Activated T-cell treated with anti-CD3 and anti-CD28 coated beads for 1 hour (primary cell): ENCODE measurements at places on chromosomes 1 and 21.

DNA sequence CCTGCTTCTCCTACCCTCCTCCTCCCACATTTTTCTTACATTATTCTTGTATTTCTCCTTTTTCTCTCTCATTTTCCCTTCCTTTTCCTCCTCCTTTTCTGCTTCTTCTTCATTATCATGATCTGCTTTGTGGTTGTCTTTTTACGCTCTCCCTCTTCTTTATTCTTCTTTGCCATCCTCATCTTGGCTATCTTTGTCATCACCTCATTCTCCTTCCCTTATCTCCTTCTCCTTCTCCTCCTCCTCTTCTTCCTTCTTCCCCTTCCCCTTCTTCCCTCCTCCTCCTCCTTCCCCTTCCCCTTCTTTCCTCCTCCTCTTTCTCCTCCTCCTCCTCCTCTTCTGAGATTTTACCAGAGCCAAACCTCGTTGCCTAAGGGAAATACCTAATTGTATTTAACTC is 30.5 kb downstream of the RNF187 start:
- no peak for DNase-seq

- no peak for DNase-seq
Observed at GRCh38 chr1:26021647-26022403, at the start of gene EXTL1. Gene EXTL1 (plus strand): TSS chr1:26021775. CDS start chr1:26022647, 872 bp downstream.

- no peak for DNase-seq
Observed at GRCh38 chr1:51726051-51726450, 109.2 kb downstream of the OSBPL9 start.

DNA sequence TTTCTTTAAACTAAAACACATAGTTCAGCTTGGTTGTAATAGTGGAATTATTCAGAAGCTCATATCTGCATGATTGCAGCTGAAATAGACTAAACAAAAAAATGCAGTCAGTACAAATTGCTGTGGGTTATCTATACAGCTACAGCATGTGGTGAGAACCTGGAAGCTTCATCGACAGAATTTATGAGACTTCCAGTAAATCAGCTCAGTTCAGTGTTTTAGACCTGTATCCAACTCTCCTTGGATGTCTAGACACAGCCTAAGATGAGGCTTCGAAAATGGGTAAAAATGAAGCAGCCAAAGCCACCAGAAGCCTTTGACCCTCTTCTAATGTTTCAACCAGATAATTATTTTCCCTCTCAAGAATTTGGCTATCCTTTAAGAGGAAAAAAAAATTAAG is 127.1 kb upstream of the C1orf105 start:
- no peak for DNase-seq

DNA sequence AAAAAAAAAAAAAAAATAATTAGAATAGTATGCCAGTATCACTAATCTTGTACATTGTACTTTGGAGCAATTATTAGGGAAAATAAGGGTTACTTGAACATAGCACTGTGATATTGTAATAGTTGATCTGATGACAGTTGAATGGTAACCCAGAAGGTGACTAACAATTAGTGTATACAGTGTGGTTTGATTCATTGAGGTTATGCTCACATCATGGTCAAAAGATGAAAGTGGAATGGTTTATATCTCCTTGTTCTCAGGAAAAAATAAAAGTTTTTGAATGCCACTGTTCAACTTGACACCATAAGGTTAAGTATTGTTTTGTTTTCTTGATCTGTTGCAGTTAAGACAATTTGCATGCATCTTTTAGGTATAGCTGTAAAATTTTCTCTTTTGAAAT is 87.0 kb downstream of the GPR52 start:
- DNase-seq, result no peak

- DNase-seq, result no peak
Observed at GRCh38 chr1:14742181-14742980, 143.9 kb downstream of the KAZN start.

DNA sequence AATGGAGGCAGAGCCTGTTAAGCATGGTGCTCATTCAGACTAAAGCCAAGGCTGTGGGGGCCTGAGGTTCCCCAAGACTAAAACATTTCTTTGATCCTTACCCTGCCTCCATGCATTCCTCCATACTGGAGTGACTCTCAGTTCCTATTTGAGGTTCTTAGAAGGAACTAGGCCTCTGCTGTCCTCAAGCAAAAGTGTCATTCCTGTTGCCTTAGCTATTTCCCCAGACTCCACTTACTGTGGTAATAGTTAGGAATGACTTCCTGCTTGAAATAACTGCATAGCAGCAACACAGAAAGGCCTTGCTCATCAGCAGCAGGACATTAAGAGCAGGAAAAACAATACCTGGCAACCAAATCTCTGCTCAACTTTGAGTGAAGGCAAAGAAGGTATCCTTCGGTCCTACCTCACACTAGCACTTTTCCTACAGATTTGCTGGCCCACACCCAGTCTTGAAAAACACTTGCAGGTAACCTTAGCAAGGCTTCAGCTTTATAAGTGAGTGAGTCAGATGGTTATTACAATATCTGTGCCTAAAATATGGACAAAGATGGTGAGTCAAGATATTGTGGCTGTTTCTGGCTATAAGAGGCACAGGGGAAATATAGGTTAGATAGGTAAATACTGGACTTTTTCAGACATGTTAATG is 14.8 kb downstream of the LRRC41 start:
- no peak for DNase-seq

- no peak for DNase-seq
Observed at GRCh38 chr1:226353698-226354525, 44.9 kb upstream of the LIN9 start.

DNA sequence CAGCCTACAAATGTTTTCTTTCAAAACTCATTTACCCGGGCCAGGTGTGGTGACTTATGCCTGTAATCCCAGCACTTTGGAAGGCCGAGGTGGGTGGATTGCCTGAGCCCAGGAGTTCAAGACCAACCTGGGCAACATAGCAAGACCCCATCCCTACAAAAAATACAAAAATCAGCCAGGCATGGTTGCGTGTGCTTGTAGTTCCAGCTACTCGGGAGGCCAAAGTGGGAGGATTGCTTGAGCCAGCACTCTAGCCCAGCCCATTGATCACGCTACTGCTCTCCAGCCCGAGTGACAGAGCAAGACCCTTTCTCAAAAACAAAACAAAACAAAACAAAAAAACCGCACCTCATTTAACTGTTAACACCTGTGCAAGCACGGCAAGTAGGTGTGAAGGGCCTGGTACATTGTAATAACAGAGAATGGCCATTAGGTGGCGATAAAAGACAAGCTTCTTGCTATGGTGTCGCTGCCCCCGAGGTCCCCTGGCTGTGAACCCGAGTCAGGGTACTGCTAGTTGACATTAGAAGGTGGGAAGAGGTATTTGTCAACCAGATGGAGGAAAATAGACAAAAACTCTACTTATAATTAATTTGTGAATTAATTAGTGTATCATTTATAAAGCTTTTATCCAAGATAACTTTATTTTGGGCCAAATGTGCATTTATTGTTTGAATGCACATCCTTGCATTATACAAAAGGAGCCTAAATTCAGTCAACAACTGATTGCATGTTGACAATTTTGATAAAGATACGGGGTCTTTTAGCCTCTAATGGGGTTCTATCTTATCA is 66.5 kb downstream of the SH3BGR start:
- DNase-seq, result peak; percentile 15

DNA sequence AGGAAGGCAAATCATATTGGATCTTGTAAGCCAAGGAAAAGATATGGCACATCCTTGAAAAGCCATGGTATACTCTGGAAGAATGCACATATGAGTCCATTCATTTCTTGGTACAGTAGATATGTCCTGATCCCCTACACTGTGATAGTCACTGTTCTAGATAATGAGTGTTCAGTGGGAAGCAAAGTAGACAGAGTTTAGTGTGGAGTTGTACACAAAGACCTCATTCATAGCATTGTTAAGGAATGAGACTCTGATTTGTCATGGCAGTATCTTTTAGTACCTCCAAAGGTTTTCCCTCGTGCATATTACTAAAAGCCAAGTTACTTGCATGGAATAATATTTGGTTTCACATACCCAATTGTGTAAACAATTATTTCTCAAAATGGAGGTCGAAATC is 204.7 kb downstream of the NFIA start:
- DNase-seq, result no peak

DNA sequence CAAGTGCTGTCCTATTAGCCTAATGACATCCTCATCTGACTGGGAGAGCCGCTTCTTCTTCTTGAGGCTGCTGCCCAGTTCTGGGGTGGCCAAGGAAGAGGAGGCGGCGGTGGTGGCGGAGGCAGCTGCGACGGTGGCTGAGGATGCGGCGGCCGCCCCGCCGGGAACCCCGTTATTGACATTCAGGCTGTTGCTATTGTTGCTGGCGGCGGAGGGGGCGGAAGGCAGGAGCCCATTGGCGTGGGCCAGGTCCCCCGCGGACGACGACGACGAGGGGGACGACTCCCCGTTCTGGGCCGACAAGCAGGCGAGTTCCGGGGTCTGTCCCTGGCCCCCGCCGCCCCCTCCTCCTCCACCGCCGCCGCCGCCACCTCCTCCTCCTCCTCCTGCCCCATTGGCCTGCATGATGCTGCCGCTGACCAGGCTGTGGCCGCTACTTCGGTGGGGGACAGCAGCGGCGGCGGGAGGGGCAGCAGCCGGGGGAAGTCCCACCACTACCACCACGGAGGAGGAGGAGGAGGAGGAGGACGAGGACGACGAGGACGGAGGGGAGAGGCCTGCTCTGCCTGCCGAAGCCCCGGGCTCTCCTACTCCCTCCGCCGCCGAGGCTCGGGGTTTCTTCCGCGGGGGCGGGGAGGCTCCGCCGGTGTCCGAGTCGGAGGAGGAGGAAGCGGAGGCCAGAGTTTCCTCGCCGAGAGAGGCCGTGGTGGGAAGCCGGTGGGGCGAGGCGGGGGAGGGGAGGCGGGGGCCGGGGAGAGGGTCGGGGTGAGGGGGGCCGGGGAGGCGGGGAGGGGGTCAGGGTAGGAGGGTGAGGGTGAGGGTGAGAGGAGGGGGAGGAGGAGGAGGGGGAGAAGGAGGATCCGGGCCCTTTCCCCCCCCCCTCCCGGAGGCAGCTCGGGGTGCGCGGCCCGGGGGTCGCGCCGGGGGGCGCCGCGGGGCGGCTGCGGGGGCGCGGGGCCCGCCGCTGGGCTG is 610 bp downstream of the WDR26 start:
- peak; percentile 27 for DNase-seq

DNA sequence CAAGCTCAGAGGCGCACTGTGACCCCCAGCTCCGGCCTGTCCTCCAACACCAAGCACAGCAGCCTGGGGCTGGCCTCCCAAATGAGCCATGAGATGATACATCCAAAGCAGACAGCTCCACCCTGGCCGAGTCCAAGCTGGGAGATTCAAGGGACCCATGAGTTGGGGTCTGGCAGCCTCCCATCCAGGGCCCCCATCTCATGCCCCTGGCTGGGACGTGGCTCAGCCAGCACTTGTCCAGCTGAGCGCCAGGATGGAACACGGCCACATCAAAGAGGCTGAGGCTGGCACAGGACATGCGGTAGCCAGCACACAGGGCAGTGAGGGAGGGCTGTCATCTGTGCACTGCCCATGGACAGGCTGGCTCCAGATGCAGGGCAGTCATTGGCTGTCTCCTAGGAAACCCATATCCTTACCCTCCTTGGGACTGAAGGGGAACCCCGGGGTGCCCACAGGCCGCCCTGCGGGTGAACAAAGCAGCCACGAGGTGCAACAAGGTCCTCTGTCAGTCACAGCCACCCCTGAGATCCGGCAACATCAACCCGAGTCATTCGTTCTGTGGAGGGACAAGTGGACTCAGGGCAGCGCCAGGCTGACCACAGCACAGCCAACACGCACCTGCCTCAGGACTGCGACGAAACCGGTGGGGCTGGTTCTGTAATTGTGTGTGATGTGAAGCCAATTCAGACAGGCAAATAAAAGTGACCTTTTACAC is 29.1 kb downstream of the SLC19A1 start:
- no peak for DNase-seq

DNA sequence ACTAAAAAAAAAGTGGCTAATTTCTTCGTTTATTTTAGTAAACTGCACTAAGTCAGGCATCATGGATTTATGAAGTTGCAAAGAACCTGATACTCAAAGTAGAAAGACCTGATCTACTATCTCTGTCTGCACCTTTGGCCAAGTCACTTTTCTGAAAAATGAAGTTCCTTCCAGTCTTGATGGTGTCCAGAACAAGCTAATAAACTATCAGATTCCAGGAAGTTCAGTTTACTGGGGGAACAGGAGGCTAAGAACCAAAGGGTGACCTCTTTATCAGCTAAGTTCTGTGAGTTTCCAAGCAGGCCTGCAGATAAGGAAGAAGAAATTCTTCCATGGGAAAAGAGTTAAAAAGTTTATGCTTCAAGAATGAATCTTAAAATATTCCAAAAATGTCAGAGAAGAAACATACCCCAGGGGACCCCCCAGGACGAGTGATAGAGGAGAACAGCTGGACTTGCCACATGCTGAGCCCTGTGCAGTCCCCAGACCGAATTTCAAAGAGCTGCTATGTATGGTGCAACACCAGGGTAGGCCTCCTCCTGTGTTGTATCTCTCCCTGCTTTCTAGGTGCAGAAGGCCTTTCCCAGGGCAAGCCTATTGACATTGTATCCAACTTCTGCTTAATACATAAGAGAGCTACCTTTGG is 72.8 kb upstream of the FGGY start:
- no peak for DNase-seq

DNA sequence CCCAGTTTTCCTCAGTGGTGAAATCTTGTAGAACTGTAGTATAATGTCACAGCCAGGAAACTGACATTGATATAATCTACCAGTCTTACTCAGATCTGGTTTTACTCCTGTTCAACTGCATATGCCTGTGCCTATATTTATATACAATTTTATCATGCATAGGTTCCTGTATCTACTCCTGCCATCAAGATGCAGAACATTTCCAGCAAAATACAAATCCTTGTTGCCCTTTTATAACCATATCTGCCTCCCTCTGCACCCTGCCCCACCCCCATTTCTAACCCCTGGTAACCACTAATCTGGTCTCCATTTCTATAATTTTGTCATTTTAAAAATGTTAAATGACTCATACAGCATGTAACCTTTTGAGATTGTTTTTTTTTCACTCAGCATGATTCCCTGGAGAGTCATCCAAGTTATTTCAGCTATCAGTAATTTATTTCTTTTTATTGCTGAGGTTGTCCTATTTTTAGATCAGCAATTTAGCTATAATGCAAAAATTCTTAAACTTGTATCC is 8.1 kb downstream of the UTP25 start:
- DNase-seq, result no peak

GRCh38 chr1:153678519-153679336 is at the start of gene NPR1:
Gene NPR1 (plus strand): TSS chr1:153678688. CDS start chr1:153679109, 421 bp downstream.
- DNase-seq, result no peak
